ENCODE measurements at places on chromosomes 1 and 21. TPM values are rescaled to one million over a fixed set of nuclear protein-coding genes. Genes with fewer than 3 reads are reported as not detected.
A peak's percentile ranks its signal among the peaks of the same experiment; 100 is the strongest.

- peaks cover 22% of the 10 kb centered on the region for H3K36me3 ChIP-seq
- peak overlapping the region; percentile 79 for H3K27ac ChIP-seq
- no peaks in the 10 kb centered on the region for H3K27me3 ChIP-seq
- peaks cover 71% of the 10 kb centered on the region for H3K4me1 ChIP-seq
- H3K4me3 ChIP-seq, result peak overlapping the region; percentile 35
Observed at GRCh38 chr1:27428316-27429028, 36.0 kb downstream of the GPR3 start.

DNA sequence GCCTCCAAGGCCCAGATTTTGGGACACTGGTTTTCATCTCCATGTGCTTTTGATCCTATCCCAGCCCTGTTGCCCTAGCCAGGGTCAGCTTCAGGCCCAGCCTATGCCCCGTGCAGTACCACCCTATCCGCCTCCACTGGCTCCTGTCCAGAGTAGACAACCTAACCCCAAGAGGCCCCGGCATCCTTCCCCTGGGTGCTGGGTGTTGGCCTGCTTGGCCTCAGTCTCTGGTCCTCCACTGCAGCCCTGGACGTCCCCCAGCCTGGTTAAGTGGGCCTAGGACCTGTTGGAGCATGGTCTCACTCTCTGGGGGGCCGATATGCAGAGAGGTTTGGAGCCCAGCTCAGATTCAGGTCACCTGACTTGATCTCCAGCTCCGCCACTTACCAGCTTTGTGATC, 1.6 kb downstream of the CSF3R start:
- H3K4me3 ChIP-seq, result no peak overlapping the region
- H3K36me3 ChIP-seq, result no peaks in the 10 kb centered on the region
- H3K4me1 ChIP-seq, result no peaks in the 10 kb centered on the region
- no peak for DNase-seq
- H3K27me3 ChIP-seq, result no peaks in the 10 kb centered on the region
- H3K27ac ChIP-seq, result no peak overlapping the region

DNA sequence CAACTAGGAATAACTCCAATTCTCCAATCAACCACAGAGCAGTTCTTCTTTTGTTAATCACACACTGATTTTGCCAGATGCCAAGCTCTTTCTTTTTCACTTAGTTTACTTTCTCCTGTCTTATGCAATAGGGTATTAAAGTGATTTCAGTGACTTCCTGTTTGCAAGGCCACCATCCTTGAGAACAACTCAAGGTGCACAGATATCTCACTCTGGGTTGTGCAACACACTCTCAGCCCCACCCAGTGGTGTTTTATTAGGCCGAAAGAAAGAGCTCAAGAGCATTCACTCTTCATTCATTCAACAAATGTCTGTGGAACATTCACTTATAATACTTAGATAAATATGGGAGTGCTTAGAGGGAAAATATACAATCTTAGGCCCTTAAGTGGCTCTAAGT, 352.5 kb downstream of the ZNF326 start:
- no peaks in the 10 kb centered on the region for H3K36me3 ChIP-seq
- DNase-seq, result no peak
- H3K4me1 ChIP-seq, result no peaks in the 10 kb centered on the region
- H3K27ac ChIP-seq, result no peak overlapping the region
- H3K4me3 ChIP-seq, result no peak overlapping the region

GRCh38 chr1:98021126-98021525, 100.3 kb upstream of the DPYD start:
- H3K36me3 ChIP-seq, result no peaks in the 10 kb centered on the region
- H3K4me1 ChIP-seq, result no peaks in the 10 kb centered on the region
- no peak for DNase-seq
- no peak overlapping the region for H3K4me3 ChIP-seq
- H3K27ac ChIP-seq, result no peak overlapping the region

DNA sequence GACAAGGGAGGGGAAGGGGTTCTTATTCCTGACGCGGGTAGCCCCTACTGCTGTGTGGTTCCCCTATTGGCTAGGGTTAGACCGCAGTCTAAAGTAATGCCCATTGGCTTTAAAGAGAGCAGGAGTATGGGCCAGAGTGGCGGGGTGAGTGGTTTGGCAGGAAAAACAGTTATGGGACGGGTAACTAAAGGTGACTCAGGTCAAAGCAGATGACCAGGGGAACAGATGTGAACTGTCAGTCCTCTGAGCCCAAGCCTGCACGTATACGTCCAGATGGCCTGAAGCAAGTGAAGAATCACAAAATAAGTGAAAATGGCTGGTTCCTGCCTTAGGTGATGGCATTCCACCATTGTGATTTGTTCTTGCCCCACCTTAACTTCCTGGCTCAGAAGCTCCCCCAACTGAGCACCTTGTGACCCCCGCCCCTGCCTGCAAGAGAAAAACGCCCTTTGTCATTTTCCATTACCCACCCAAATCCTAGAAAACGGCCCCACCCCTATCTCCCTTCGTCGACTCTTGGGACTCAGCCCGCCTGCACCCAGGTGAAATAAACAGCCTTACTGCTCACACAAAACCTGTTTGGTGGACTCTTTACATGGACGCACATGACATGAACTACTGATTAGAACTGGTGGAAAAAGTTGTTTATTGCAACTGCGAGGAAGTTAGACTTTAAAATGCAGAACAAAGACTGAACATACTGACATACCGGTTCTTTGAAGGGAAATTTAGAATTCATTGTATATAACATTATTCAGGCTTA, 758 bp upstream of the ATAD3B start:
- H3K4me1 ChIP-seq, result peaks cover 9% of the 10 kb centered on the region
- H3K27ac ChIP-seq, result peak overlapping the region; percentile 76
- no peaks in the 10 kb centered on the region for H3K36me3 ChIP-seq
- H3K4me3 ChIP-seq, result peak overlapping the region; percentile 74
- H3K27me3 ChIP-seq, result no peaks in the 10 kb centered on the region

GRCh38 chr1:104593413-104594187, 843.9 kb downstream of the AMY1C start:
- H3K4me1 ChIP-seq, result no peaks in the 10 kb centered on the region
- no peak for DNase-seq
- no peak overlapping the region for H3K27ac ChIP-seq

DNA sequence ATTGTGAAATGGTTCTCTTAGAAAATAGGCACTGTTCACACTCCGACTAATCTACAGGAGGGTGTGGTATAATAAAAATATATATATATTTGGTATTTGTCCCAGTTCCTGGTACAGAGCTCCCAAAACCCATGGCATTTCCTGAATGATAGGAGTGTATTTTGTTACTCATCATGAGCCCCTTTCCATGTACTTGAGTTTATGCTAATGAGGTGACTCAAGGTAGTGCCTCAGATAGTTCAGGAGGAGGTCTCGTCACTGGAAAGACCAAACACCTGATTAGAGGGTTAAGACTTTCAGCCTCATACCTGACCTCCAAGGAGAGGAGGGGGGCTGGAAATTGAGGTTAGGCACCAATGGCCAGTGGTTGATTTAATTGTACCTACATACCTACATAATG, 57.9 kb downstream of the TTC3 start:
- H3K4me3 ChIP-seq, result no peak overlapping the region
- no peak for DNase-seq
- no peaks in the 10 kb centered on the region for H3K4me1 ChIP-seq
- no peaks in the 10 kb centered on the region for H3K36me3 ChIP-seq

TNNI3K gene
- polyA plus RNA-seq, result 0.12 TPM

NENF gene
- polyA plus RNA-seq, result 60.1 TPM

SPRR2A gene
- polyA plus RNA-seq, result not detected

All from psoas muscle (tissue), 8 donors.